Dorsolateral prefrontal cortex (tissue), 122 donors: ENCODE measurements at places on chromosomes 1 and 21. TPM values are rescaled to one million over a fixed set of nuclear protein-coding genes. Genes with fewer than 3 reads are reported as not detected.

GRCh38 chr1:67646145-67647035, 38.6 kb upstream of the GADD45A start:
- DNase-seq = no peak

DNA sequence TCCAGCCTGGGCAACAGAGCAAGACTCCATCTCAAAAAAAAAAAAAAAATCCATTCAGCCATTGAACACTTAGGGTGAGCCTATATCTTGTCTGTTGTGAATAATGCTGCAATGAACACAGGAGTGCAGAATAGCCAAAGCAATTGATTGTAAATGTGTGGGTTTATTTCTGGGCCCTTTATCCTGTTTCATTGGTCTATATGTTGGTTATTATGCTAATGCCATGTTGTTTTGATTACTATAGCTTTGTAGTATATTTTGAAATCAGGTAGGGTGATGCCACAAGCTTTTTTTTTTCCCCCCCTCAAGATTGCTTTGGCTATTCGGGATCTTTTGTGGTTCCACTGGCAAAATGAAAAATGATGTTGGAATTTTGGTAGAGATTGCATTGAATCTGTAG, 167.5 kb downstream of the LBR start:
- DNase-seq = no peak

- no peak for DNase-seq
Measured at GRCh38 chr1:41537251-41537650, 52.8 kb upstream of the EDN2 start.

DNA sequence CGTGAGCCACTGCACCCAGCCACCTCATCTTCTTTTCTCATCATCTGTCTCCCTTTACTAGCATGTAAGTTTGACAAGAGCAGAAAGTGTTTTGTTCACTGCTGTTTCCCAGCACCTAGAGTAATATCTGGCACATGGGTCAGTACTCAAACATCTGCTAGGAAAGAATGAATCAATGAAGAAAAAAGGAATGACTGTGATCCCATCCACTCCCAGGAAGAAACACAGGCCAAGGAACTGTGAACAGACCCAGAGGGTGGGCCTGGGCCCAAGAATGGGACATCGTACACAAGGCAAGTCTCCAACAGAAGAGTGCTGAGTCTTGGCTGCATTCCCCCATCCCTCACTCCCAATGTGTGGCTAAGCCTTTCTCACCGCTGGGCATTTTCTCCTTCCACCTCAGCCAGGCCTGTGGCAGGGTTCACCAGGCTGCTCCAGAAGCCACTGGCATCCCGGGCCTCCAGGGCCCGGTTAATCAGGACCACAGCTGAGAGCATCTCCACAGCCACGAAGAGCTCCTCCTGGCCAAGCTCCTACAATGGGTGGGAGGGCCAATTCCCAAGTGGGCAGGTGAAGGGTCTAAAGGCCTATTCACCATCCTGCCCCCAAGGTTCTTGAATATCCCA, 18.4 kb downstream of the IQGAP3 start:
- no peak for DNase-seq

GRCh38 chr1:9870572-9870971, 39.5 kb downstream of the CTNNBIP1 start:
- DNase-seq = no peak

GRCh38 chr1:207404849-207405525, 49.1 kb upstream of the CR2 start:
- no peak for DNase-seq

DNA sequence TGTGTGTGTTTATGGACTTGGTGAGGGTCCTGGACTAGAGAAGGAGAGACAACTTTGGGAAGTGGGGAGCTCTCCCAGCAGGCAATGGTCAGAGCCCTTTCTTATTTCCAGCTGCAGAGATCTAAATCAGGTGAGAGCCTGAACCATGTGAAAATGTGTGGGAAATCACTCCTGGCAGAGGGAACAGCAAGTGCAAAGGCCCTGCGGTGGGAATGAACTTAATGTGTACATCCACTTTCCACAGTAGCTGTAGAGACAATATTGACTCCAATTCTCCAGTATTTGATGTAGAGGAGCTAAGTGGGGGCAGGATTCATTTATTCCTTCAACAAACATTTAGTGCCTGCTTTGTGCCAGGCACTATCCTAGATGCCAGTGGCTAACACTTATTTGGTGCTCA, 14.7 kb upstream of the POU3F1 start:
- no peak for DNase-seq

- DNase-seq = no peak
Measured at GRCh38 chr1:100378956-100379355, 26.6 kb downstream of the CDC14A start.

GRCh38 chr1:118912574-118912973, 75.6 kb downstream of the TBX15 start:
- no peak for DNase-seq

DNA sequence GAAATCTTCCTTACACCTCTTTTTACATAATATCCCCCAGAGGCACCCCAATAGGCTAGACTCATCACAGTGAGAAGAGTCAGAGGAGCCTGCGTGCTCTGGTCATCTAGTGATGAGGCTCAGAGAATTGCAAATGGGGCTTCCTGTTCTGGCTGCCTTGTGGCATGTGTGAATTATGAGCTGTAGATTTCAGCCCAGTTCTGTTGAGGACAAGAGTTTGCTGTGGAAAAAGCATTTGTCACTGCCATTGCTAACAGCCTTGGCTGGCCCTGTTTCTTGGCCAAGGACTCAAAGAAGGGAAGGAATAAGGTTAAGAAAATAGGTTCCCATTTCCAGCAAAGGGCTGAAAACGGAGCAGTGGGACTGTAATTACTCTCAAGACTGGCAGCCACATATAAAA, 30.7 kb downstream of the MRAP start:
- DNase-seq = no peak

GRCh38 chr21:32381571-32381970, 11.2 kb downstream of the URB1 start:
- no peak for DNase-seq

DNA sequence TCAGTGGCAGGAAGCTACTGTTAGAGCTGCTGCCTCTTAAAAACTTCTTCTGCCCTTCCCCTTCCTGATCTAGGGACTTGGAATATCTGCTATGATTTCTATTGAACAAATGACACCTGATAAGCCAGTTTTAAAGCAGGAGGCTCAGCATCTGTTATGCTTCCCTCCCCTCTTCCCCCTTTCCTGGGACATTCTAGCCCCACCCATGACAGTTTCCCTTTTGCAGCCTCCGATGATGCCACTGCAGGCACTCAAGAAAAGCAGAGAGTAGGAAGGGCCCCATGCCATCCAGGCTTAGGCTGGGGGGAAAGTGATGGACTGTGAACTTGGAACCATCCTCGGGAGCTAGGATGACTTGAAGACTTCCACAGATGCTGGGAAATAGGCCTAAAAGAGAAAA, 15.1 kb upstream of the EPB41 start:
- DNase-seq = no peak

GRCh38 chr1:33342041-33342723, 21.3 kb upstream of the A3GALT2 start:
- DNase-seq = peak; percentile 89

DNA sequence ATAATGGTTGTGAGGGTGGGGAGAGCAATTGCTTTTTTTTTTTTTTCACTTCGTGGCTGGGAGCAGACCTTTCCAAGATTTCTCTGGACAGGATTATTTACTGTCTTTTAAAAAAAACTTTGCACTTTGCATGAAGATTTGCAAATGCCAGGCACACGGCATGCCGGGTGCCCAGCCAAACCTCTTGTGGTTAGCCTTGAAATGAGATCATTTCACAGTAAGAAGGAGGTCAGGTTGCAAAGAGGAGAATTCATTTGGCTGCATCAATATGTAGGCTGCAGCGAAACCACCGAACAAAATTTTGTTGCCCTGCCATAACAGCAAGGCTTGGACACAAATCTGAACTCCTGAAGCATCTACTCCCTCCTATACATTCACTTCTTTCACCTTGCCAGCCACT, 36.5 kb upstream of the KCND3 start:
- no peak for DNase-seq

DNA sequence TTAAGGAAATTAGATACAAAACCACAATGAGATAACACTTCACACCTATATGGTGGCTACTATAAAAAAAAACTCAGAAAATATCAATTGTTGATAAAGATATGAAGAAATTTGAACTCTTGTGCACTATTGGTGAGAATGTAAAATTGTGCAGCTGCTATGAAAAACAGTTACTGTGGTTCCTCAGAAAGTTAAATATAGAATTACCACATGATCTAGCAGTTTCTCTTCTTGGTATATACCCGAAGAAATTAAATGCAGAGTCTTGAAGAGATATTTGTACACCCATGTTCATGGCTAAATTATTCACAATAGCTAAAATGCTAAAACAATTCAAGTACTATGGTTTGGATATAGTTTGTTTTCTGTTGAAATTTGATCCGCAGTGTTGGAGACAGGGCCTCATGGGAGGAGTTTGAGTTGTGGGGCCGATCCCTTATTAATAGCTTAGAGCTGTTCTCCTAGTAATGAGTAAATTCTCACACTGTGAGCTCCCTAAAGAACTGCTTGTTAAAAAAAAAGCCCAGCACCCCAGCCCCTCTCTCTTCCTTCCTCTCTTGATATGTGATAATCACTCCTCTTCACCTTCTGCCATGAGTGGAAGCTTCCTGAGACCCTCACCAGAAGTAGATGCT, 1412.1 kb downstream of the PLA2G4A start:
- no peak for DNase-seq

Gene ZSWIM5
- total RNA-seq = 11.4 TPM

GRCh38 chr1:3968851-3969250, 68.8 kb upstream of the C1orf174 start:
- DNase-seq = no peak

DNA sequence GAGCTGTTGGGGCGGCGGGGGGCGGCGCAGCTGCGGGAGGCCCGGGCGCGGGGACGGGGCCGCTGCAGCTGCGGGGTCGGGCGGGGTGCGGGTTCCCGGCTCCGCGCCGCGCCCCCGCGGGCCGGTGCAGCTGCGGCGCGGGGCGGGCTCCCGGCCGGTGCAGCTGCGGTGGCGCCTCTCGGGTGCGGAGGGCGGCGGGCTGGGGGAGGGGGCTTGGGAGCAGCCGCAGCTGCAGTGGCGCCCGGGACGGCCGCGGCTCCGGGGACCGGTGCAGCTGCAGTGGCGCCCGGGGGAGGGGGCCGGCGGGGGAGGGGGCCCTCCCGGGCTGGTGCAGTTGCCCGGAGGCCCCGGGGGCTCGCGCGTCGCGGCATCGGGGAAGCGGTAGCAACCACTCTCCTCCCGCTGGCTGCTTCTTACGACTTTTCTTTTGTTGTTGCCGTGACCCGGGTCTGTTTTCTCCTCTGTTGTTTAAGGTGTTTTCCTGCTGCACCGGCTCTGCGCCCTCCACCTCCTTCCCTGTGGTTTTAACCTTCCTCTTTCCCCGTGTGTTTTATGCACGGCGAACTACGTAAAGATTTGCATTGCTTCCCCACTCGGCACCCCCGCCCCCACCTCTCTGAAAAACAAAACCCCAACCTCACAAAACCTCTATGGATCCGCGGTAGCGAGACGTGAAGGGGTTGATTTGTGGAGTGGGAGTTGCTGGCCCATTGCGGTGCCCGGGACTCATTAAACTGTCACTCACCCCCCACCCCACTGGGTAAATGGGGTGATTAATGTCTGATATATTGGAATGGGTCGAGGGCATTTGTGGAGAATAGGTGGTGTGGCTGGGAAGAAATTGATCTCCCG, 1.7 kb upstream of the ZBTB18 start:
- peak; percentile 50 for DNase-seq

- peak; percentile 43 for DNase-seq
Measured at GRCh38 chr1:37282764-37283163, 191.6 kb upstream of the ZC3H12A start.

- DNase-seq = no peak
Measured at GRCh38 chr21:23951251-23951650, 1656.0 kb downstream of the MRPL39 start.

GRCh38 chr1:21255284-21255942, 34.9 kb downstream of the ECE1 start:
- peak; percentile 96 for DNase-seq

Gene RSPH1
- total RNA-seq = 6.4 TPM

GRCh38 chr1:209187589-209187988, 395.9 kb upstream of the CAMK1G start:
- DNase-seq = no peak

- no peak for DNase-seq
Measured at GRCh38 chr1:114458237-114458777, 52.7 kb downstream of the TRIM33 start.

Gene CD164L2
- total RNA-seq = not detected

DNA sequence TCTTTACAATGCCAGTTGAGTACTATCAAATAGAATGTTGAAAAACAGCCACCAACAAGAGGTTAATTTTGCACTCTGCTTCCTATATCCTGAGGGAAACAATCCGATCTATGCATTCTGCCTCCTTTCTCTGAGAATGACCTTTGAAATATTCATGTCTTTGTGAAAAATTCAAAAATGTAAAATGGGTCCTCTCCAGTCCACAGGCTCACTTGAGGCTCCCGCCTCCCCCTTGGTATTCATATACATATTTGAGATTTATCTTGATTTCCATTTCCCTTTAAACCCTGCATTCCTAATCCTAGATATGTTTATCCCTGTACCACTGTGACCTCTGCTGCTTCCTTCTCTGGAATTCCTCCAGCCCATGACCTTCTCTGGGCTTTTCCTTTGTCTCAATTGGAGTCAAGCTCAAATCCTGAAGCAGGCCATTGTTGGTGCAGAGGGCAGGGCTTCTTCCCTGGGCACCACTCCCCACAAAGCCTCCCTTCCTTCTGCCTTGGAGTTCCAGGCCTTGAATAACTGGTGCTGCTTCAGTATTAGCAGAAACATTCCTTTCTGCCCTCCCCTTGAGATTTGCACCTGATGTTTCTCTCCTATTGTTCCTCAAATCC, 296.8 kb downstream of the PBX1 start:
- DNase-seq = no peak

GRCh38 chr1:217586586-217586985, 44.3 kb downstream of the GPATCH2 start:
- DNase-seq = no peak

GRCh38 chr1:30879126-30879786, 29.3 kb downstream of the SDC3 start:
- no peak for DNase-seq

Gene ETS2
- total RNA-seq = 140 TPM

- no peak for DNase-seq
Measured at GRCh38 chr1:83028467-83028866, 970.5 kb downstream of the TTLL7 start.

DNA sequence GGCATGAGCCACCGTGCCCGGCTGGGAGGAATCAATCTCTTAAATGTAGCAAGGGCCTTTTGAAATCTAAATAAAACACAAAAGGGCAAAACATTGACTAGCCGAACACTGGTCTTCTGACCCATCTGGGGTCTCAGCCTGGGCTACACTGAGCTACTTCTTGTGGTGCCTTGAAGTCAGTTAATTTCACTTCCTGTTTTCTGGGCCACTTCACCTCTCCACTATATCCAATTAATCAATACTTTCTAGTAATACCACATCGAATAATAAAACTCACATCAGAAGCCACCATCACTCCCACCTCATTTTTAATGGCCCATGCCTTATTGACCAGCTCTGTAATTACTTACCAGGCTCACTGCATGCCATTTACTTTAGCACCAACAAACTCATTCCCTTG, 138.0 kb upstream of the SAMSN1 start:
- no peak for DNase-seq

GRCh38 chr1:241533326-241534115, 1.3 kb downstream of the KMO start:
- no peak for DNase-seq

GRCh38 chr1:91487469-91487868, 13.2 kb upstream of the CDC7 start:
- DNase-seq = no peak
